GDM1 (cell line): ENCODE measurements at places on chromosomes 6 and 20.

DNA sequence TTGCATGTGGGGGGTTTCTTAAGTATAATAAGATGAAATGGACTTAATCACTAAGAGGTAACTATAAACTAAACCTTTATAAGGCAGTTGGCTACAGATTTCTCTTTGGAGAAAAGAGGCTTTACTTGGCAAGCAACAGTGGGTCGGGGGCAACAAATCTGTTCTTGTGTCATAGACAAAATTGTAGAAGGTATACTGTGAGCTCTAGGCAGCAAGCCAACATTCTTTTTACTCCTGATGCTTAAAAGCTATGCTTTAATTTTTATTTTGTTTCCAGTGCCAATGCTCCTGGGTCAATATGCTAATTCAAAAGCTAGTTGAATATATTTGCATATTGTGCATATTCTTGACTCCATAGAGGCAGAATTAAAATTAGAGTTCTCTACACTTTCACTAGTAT is 495.4 kb downstream of the BTBD3 start:
- no peak for DNase-seq

- DNase-seq: no peak
Observed at GRCh38 chr6:136753624-136754023, 38.7 kb downstream of the MAP3K5 start.

GRCh38 chr6:27237089-27237803 is 10.3 kb upstream of the PRSS16 start:
- DNase-seq: no peak

- DNase-seq: no peak
Observed at GRCh38 chr20:32501709-32502108, 83.4 kb downstream of the NOL4L start.
